ENCODE measurements at places on chromosomes 7 and 10.

- DNase-seq, result no peak
These were observed 401.2 kb downstream of the RPS24 start for GRCh38 chr10:78434886-78435285.

DNA sequence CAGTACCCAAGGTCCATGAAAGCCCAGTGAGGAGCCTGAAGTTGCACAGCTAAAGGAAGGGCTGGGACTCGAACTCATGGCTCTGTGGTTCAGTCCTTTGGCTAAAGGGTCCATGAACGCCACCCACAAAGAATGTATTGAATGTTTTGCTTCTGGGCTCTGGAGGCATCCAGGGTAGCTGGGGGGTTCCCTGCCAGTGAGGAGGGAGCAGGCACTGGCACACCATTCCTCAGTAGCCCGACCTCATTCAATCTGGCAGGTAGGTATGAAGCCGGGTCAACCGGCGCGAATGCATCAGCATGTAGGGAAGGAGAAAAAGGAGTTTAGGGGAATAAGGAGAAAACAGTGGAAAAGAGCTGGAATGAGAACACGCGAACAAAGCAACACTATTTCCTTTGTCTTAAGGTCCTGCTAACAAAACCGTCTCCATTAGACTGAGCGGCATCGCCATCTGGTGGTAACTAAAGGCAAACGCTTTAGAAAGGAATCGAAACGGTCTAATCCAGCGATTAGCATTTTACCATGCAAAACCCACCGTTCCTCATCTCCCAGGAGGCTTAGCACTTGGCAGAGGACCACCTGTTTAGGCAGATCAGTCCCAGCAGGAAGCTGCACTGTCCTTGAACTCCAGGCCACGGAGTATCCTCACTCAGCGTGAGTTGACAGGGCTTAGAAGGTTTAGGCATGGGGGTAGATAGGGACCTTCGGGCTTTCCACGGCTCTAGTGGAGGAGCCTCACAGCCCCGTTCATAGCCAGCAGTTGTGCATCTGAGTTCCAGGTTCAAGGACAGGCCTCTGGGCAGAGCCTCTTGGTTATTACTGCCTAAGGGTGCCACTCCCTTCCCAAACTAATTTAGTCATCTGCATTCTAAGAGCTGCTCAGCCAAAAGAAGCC lies 122.8 kb downstream of the UBE2H start:
- peak; percentile 55 for DNase-seq

GRCh38 chr10:33804584-33804983 lies 470.1 kb upstream of the NRP1 start:
- no peak for DNase-seq

DNA sequence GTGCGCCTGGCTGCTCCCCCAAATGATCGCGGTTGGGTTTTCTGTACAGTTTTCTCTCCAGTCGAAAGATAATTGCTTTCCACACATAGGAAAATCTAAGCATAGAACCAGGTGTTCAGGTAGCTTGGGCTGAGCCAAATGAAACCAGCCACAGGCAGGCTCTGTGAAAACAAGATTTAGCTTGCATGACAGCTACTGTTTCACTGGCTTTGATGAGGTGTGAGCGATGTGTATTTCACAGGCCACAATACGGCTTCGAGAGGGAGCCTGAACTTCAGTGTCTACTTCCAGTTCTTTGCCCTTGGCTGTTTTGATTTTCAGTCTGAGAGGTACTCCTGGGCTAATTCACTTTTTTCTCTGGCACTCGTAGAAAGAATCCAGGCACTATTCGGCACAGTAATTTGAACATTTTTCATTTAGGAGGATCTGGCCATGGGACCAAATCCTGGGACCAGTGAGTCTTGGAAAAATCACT lies 110.5 kb downstream of the JCAD start:
- no peak for DNase-seq

- no peak for DNase-seq
These were observed 53.0 kb downstream of the PHF14 start for GRCh38 chr7:11026452-11027359.

Data from stimulated activated CD4-positive, alpha-beta T cell treated with anti-CD3 and anti-CD28 coated beads, Interleukin-4, amount 100 ng/mL, for 1 hour (primary cell).